NCI-H774 (cell line): ENCODE measurements at places on chromosomes 7 and 10.
A peak's percentile ranks its signal among the peaks of the same experiment; 100 is the strongest.

- no peak for DNase-seq
These were observed 16.2 kb downstream of the KIFBP start for GRCh38 chr10:69004821-69005220.

- DNase-seq: no peak
These were observed 28.5 kb downstream of the PIP4K2A start for GRCh38 chr10:22685926-22686325.

GRCh38 chr7:100080907-100081534 is 502 bp downstream of the ZNF3 start:
- DNase-seq: peak; percentile 56

DNA sequence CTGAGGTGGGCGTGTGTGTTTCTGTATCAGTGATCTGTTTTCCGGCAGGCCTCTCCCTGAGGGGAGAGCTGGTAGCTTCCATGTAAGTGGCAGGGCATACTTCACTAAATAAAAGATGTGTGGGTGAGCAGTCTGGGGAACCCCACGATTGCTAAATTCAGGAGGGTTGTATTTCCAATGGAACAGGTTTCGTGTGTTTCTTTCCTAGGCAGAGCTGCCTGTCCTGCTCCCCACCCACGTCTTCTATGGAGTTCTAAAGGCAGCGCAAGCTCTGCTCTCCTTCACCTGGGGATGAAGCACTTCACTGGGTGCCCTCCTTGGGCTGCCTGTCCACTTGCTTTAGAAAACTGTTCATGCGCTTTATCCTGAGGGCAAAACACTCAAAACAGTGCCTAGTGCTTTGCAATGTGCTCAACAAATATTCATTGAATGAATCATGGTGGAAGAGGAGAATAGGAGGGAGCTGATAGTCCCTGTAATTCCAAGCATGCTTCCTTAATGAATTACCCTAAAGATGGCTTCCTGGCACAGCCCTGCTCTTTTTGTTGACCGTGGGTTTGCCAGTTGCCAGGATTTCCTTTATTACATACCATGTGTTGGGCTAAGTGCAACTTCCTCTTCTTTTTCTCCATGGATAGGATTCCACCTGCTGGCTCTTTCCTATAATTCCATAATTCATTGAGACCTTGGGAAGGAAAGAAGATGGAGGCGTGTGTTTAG is 50.6 kb upstream of the SRPK2 start:
- no peak for DNase-seq

DNA sequence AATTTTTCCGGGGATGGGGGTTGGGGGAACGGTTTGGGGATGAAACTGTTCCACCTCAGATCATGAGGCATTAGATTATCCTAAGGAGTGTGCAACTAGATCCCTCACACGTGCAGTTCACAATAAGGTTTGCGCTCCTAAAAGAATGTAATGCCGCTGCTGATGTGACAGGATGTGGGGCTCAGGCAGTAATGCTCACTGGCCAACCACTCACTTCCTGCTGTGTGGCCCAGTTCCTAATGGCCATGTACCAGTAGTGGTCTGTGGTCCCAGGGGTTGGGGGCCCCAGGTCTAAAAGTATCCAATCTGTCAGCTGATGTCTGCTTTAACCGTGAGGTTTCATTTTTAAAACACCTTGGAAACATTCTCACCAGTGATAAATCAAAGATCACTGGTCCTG is 2.2 kb downstream of the STN1 start:
- DNase-seq: no peak

DNA sequence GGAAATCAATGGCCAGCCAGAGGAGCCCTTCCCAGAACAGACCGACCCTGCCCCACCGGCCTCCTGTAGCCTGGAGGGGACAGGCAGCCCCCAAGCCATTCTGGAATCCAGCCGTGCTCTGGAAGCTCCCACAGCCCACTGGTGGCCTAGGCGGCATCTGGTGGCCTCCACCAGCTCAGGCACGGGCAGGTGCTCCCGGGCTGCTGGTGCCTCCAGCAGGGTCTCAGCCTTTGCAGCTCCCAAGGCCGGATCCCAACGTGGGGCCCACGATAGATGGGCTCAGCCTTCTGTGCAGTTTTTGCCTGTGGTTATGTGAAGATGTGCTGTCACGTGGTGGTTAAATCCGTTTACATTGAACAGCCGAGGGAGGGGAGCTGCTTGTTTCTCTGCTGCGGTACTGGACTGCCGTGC is 44.4 kb downstream of the JAKMIP3 start:
- no peak for DNase-seq

GRCh38 chr7:12111422-12112405 is 99.4 kb upstream of the TMEM106B start:
- DNase-seq: no peak

- no peak for DNase-seq
These were observed 5.9 kb downstream of the DUSP5 start for GRCh38 chr10:110503528-110504110.

DNA sequence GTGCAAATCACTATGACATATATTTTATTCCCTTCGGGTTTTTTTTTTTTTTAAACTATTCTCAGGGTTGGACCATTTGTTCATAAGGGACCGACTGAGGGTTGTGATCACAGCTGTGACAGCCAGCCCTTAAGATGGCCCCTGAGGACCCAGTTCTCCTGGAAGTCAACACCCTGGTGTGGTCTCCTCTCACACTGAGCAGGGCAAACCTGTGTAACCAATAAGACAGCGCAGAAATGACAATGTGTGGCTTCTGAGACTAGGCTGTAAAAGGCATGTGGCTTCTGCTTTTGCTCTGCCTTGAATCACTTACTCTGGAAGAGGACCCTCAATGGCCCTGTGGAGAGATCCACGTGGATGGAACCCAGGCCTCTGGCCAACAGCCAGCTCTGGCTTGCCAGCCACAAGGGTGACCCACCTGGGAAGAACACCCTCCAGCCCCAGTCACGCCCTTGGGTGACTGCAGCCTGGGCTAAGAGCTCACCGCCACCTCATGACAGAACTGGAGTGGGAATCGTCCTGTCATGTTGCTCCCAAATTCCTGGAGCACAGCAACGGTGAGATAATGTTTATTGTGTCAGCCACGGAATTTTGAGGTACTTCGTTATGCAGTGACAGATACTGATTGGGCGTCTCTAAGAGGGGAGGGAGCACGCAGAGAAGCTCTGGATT is 127.1 kb downstream of the CLEC2L start:
- DNase-seq: no peak

- no peak for DNase-seq
These were observed 90.3 kb upstream of the SFMBT2 start for GRCh38 chr10:7501157-7501556.

DNA sequence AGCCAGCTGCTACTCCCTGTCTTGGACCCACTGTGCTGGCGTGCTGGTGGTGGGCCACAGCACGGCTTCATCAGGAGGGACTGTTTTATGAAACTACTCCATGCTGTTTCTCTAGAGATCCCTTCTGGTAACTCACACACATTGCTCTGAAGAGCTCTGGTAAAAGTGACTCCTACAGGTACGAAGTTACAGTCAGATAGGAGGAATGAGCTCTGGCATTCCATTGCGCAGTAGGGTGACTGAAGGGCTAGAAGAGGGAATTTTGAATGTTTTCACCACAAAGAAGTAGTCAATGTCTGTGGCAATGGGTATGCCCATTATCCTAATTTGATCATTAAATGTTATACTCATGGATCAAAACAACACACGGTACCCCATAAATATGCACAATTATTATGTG is 609 bp downstream of the MAT1A start:
- DNase-seq: no peak

- peak; percentile 80 for DNase-seq
These were observed 122.4 kb downstream of the CLEC2L start for GRCh38 chr7:139645572-139646523.

DNA sequence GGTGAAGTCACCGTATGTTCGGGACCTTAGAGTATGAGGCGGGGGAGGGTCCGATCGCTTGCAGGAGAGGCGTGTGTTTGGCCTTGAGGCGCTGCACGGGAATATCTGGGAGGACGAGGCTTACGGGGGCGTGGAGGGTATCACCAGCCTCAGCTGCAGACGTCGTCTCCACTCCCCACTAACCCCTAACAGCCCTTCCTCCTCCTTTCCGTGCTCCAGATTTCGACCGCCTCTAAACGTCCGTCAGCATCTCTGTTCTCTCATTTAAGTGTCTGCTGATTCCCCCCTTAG is 23.5 kb upstream of the ZNF12 start:
- no peak for DNase-seq

GRCh38 chr10:7374795-7375194 is 36.0 kb downstream of the SFMBT2 start:
- no peak for DNase-seq

GRCh38 chr7:155721056-155721455 is 76.6 kb downstream of the RBM33 start:
- DNase-seq: no peak
